ENCODE measurements at places on chromosomes 2 and 18. TPM values are rescaled to one million over a fixed set of nuclear protein-coding genes. Genes with fewer than 3 reads are reported as not detected.

DNA sequence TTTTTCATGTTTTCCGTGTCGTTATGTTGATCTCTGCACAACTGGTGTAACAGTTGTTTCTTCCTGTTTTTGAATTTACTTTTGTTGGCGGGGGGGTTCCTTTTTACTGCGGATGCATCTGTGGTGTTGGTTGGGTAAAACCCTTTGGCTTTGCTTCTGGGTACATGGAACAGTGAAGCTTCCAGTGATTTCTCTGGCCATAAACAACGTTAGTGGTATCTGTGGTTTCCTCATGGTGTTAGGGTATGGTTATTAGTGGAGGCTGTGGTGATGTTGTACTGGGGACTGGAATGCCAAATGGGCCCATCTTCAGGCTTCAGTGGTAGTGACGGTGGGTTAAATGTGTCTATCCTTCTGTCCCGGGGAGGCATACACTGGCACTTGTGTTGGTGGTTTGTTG lies 285.4 kb upstream of the ZNF804A start:
- no peak for DNase-seq

- DNase-seq: no peak
Observed at GRCh38 chr18:11392292-11392691, 217.1 kb upstream of the SLC35G4 start.

The CFAP65 gene
- total RNA-seq: not detected

DNA sequence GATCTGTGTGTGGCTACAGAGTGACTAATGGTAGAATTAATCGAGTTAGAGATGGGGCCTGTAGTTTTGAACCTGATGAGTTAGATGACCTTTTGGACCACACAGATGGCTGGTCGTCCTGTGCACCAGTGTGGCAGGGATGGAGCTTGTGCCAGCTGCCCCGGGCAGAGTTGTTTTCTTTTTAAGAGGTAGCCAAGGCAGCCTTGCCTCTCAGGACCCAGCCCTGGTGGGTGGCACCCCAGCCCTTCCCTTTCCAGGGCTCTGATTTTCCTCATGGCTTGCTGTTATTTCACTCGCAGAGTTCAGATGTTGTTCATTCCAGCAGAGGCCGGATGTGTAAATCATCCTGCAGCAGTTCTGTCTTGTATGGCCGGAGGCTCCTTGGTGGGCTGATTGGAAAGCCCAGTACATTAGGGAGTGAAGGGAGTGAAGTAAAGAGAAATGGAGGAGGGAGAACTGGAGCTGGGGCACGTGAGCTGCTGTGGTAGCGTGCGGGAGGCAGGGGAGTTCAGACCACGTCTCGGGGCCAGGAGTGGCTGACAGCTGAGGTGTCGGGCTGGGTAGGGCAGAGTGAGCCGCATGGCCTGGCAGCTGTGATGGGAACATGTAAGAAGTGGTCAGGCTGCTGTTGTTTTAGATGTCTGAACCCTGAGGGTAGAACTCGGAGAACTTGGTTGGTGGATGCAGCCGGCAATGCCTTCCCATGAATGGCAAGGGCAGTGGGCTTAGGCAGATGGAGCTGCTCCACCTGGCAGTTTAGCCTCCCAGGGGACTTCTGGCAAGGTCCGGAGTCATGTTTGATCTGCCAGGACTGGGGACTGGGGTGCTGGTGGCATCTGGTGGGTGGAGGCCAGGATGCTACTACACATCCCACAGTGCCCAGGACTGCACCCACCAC lies 28.8 kb downstream of the ASAP2 start:
- no peak for DNase-seq

DNA sequence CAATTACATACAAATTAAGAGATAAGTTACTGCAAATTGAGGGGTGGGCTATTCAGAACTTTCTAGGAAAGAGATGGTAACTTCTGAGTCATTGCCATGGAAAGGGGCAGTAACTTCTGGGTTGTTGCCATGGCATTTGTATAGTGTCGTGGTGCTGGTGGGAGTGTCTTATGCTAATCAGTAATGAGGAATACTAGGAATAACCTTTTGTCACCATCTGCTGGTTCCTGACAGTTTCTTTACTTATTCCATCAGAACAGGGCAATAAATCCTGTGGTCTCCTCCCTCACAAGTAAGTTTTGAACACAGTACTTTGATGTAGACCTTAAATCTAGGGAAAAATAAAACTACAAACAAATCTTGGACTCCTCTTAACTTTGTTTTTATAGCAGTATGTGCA lies 435.4 kb downstream of the BCL11A start:
- no peak for DNase-seq

The REG3G gene
- not detected for total RNA-seq

DNA sequence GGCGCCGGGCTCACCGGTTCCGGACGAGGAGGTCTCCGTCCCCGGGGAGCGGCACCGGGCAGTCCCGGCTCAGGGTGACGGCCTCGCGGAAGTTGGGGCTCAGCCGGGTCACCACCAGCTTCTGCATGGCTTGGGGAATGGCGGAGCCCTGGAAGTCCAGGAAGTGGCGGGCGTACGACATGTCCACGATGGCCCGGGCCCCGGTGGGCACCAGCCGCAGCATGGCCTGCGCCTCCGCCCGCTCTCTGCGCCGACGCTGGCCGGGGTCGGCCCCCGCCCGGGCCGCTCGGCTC lies 157 bp downstream of the PTGR3 start:
- DNase-seq: peak; percentile 34

GRCh38 chr2:105321875-105322646 lies 7.5 kb downstream of the TGFBRAP1 start:
- no peak for DNase-seq

- DNase-seq: no peak
Observed at GRCh38 chr2:141381946-141382345, 748.9 kb downstream of the LRP1B start.

DNA sequence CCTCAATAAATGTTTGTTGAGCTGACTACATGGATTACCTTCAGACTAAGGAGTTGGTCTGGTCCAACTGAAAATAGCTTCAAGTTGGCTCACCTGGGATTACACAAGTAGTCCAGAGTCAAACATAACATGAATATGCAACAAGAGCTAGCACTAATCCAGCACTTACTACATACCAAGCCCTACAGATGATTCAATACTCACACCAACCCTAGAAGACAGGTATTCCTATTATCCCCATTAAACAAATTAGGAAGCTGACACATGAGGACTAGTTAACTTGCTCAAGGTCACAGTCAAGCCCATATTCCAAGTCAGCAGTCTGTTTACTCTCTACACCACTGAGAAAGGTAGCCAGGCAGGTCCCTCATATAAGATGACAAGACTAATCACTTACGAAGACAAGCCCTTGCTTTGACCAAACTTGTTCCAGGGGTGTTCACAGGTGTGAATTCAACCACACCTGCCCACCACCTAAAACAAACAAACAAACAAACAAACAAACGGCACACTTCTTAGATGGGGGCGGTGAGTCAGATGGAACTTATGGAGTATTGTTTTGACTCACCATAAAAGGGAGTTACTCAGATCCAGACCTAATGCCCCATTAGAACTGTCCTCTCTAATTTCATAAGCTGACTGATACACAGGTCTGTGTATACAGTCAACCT lies 29.1 kb downstream of the TMEM131 start:
- no peak for DNase-seq

GRCh38 chr2:160268151-160268781 lies 68.2 kb upstream of the ITGB6 start:
- DNase-seq: no peak

The DOK1 gene
- total RNA-seq: 12.3 TPM

GRCh38 chr2:231387904-231388724 lies 7.4 kb upstream of the B3GNT7 start:
- DNase-seq: no peak

The GKN1 gene
- total RNA-seq: not detected

GRCh38 chr2:96923810-96924774 lies 54.2 kb upstream of the SEMA4C start:
- peak; percentile 55 for DNase-seq

DNA sequence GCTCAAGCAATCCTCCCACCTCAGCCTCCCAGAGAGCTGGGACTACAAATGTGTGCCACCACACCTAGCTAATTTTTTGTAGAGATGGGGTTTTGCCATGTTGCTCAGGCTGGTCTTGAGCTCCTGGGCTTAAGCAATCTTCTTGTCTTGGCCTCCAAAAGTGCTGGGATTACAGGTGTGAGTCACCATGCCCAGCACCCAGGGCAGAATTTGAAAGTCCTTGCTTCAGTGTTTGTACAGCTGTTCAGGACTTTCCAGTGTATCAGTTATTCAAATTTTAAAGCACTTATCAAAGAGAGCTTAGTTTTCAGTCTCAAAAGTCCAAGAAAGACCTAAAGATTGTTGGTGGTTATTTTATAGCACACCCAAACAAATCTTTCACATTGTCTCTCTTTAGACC lies 43.6 kb upstream of the VPS54 start:
- DNase-seq: peak; percentile 36

The AQP4 gene
- total RNA-seq: not detected

Measured in activated naive CD4-positive, alpha-beta T cell treated with anti-CD3 and anti-CD28 coated beads for 36 hours (primary cell).